ENCODE measurements at places on chromosomes 7 and 10.
A peak's percentile ranks its signal among the peaks of the same experiment; 100 is the strongest.

DNA sequence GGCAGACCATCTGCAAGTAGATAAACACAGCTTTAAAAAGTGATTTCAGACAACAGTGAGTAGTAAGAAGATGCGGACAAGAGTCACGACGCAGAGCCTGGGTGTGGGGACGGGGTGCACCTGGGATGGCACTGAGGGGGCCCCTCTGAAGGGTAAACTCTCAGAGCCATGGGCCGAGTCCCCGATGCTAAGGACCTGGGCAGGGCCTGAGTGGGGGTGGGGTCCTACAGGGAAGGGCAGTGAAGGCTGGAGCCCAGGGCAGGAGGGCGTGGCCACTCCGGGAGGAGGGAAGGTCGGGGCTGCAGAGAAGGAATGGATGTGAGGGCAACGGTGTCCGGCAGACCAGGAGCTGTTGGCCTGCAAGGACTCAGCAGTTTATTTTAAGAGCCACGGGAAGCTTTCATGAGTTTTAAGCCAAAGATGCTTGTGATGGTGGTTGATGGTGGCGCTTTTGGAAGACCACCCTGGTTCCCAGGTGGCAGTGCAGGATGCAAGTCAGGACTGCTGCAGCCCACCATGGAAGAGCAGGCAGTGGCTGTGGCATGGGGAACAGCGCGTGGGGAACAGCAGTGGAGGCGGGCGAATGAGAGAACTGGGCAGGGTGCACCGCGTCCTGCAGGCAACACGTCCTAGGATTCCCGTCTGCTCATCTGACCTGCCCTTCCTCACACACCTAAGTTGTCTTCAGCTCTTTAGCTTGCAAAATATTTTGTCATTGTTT, 296.8 kb downstream of the DNAJB6 start:
- no peak for DNase-seq

DNA sequence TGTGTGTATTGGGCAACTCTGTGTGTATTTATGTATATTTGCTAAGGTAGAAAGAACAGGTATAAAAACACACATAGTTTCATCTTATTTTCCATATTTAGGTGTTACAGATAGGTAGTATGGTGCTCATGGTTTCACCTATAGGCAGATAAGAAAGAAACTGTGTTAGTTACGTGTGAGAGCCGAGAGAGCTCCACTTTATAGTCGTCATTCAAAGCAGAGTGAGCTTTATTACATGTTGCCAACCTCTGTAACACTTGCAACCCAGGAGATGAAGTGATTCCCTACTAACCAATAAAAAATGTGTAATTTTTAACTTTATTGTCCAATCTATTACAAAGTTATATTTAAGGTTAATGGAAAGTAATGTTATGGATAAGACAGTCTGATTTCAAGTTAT, 121.3 kb downstream of the AGMO start:
- no peak for DNase-seq

- DNase-seq = no peak
Observed at GRCh38 chr7:94252971-94253370, 141.7 kb upstream of the COL1A2 start.

DNA sequence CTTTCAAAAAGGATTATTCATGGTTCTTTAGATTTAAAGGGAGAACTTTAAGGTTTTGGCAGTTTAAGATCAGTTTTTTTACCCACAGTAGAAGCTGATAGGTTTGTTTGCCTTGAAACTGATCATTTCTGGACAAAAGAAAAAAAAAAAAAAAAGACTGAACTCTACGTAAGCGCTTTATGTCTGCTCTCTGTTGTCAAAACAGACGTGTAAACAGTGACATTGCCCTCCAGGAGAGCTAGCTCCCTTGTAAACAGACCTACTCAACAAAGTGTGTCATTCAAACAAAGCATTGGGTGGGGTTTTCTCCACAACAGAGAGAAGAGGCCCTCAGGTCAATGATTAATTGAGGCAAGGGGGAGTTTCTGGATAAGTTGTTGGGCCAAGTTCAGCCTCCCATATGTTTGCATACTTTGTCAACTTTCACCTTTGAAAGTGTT, 568.1 kb upstream of the LRRN3 start:
- no peak for DNase-seq

GRCh38 chr7:41696323-41696916, 6.5 kb downstream of the INHBA start:
- DNase-seq = peak; percentile 28

DNA sequence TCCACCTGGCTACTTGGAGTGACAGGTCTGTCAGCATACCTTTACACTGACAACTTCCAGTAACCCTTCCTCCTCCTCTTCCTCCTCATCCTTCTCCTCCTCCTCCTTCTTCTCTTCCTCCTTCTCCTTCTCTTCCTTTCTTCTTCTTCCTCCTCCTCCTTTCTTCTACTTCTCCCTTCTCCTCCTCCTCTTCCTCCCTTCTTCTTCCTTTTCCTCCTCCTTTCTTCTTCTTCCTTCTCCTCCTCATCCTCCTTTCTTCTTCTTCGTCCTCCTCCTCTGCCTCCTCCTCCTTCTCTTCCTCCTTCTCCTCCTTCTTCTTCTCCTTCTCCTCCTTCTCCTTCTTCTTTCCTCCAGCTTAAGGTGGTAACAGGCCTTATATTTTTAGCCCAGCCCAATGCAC, 109.3 kb upstream of the PLXDC2 start:
- no peak for DNase-seq

DNA sequence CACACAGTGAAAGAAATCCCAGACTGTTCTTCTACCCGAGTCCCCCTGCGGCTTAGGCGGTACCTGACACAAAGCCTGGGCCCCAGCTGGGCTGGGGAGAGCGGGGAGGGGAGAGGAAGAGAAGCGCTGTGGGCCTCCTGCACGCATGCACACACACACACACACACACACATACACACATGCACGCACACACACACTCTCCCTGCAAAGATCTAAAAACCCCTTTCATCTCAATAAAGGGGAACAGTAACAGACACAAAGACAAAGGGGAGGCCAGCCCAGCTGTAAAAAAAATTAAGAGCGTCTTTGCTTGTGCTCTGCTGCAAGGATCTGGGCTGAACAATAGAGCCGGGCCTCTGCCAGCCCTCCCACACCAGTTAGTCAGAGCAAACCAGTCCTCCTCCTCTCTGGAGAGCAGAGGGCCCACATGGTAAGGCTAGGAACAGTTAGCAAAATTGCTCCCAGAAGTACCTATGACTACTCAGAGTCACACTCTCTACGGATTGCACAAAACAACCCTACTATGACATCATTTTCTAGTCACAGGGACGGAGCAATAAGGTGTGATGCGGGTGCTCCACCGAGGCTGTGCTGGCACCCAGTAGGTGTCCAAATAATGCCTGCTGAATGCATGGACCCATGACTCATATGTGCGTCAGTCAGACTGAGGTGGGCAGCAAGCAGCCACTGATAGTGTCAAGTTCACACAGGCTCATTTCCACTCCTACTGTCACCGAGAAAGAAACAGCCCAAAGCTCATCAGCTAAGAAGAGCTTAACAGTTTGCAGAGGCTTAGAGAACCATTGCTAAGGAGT, 9.2 kb downstream of the ITPRIP start:
- DNase-seq = peak; percentile 64

GRCh38 chr10:3380406-3381050, 207.9 kb upstream of the PITRM1 start:
- DNase-seq = no peak

GRCh38 chr7:51965454-51965853, 648.8 kb upstream of the COBL start:
- DNase-seq = no peak

- no peak for DNase-seq
Observed at GRCh38 chr10:34812771-34813170, 2.3 kb downstream of the PARD3 start.

- DNase-seq = no peak
Observed at GRCh38 chr10:76255241-76255640, 823.8 kb downstream of the LRMDA start.

- DNase-seq = no peak
Observed at GRCh38 chr10:26854524-26854923, 6.2 kb downstream of the ABI1 start.

DNA sequence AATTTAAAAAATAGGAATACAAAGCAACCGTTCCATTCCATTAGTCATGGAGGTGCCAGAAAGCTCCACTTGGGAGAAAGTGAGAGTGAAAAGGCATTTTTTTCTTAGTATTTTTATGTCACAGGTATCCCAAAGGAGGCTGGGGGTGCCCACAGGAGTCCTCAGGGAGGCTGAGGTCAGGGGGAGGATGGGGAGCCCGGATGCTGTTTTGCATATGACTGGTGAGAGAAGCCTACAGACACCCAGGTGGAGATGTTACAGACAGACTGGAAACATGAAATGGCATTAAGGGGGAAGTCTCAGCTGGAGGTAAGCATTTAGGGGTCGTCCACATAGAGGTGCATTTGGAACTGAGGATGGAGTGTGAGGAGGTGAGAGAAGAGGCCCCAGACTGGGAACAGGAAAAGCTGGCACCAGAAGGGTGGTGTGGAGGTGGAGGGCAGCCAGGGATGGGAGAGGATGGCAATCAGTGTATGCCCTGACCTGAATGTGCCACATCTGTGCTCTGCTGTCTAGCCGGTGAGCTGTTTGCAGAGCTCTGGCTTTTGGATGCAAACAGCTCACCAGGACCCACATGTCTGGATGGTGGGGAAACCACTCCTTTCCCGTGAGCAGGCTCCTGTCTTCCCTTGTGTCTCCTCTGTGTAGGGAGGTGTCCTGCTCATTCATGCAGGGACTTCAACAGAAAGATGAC, 101.1 kb downstream of the RAMP3 start:
- no peak for DNase-seq
